Stimulated activated CD4-positive, alpha-beta T cell treated with anti-CD3 and anti-CD28 coated beads, Interleukin-15, amount 100 ng/mL, for 24 hours (primary cell): ENCODE measurements at places on chromosomes 11 and 22.
A peak's percentile ranks its signal among the peaks of the same experiment; 100 is the strongest.

DNA sequence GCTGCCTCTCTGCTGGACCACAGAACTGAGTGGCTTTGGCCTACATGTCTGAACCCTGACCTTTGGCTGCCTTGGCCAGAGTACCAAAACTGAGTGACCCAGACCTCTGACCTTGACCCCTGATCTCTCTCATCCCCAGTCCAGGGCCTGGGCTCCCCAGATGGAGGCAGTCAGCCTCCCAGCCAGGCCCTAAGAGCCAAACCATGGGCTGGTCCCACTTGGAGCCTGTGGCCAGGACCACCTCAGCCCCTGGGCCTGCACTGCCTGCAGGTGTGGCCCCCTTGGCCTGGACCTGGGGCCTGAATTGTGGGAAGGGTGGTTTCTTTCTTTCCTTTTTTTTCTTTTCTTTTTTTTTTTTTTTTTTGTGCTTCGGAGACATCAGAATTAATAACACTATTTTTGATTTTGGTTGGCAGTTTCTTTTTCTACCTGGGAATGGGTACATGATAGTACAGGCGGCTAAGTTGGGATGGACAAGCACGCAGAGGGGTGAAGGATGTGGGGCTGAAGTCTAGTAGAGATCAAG, 806 bp upstream of the SIPA1 start:
- DNase-seq, result no peak

GRCh38 chr11:58622344-58622743, at the start of gene CNTF:
Gene CNTF, plus strand, starts transcription at chr11:58622665. Its CDS starts 88 bp downstream, at chr11:58622753.
- DNase-seq, result no peak

GRCh38 chr11:106021181-106021966, 666 bp downstream of the MSANTD4 start:
- no peak for DNase-seq

GRCh38 chr11:31340903-31341572, 28.5 kb downstream of the DCDC1 start:
- DNase-seq, result peak; percentile 2

DNA sequence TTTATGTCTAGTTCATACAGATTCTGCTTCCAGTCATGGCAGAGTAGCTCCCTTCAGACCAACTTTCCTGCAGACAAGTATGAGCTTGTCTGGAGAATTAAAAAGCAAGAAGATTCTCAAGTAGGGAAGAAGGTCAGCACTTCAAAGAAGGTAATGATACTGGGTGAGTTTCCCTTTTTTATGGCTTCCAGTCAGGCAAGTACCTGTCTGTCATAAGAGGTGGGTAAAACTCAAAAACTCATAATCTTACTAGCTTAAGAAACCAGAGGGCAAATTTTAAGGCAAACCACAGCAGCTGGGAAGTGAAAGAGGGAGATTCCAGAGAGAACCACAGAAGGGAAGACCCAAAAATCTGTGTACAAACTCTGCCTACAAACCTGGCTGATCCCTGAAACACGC, 54.2 kb downstream of the DENND5A start:
- DNase-seq, result peak; percentile 13

DNA sequence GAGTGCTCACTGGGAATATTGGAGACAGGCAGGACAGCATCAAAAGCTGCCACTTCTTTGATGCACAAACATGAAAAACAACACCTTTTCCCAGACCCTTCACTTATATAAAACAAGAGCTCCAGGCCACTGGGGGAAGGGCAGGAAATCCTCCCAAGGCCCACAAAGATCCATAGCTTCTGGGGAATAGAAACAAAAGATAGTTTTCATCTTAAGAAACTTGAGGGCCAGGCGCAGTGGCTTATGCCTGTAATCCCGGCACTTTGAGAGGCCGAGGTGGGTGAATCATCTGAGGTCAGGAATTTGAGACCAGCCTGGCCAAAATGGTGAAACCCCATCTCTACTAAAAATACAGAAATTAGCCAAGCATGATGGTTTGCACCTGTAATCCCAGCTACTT, 15.3 kb downstream of the RTL6 start:
- DNase-seq, result no peak

GRCh38 chr11:118079491-118079890, 2.6 kb downstream of the TMPRSS4 start:
- no peak for DNase-seq

DNA sequence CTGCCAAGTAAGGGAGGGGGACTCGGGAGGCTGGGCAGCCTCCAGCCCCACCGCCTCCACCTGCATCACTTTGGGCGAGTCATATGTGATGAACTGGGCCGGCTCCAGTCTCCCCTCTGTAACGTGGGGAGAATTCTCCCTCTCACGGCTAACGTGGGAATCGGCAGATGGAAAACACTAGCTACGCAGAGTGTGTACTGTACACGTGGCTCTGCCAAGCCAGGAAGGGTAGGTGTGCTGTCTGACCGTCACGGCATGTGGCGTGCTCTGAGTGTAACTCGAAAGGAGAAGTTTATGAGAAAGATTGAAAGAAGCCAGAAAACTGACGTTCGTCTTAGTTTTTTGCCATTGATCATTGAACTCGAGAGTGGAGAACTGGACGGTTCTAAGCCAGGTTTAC, 13.7 kb downstream of the TRMU start:
- DNase-seq, result no peak

GRCh38 chr11:32006799-32007388, 84.0 kb upstream of the RCN1 start:
- DNase-seq, result peak; percentile 15

DNA sequence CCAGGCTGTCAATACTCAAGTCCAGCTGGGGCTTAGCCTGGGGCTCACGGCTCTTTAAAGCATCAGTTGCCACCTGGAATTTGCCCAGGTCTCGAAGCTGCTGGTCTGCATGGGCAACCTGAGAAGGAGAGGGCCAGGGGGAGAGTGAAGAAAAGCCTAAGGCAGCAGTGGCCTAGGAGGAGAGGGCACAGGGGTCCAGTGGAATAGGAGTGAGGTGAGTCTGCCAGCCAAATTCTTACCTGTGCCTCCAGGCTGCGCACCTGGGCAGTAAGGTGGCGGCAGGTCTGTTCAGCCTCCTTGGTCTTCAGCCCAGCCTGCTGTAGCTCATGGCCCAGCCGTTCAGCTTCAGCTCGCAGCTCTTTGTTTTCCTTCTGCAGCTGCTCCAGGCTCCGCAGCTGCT, 10.0 kb downstream of the IL18BP start:
- no peak for DNase-seq

DNA sequence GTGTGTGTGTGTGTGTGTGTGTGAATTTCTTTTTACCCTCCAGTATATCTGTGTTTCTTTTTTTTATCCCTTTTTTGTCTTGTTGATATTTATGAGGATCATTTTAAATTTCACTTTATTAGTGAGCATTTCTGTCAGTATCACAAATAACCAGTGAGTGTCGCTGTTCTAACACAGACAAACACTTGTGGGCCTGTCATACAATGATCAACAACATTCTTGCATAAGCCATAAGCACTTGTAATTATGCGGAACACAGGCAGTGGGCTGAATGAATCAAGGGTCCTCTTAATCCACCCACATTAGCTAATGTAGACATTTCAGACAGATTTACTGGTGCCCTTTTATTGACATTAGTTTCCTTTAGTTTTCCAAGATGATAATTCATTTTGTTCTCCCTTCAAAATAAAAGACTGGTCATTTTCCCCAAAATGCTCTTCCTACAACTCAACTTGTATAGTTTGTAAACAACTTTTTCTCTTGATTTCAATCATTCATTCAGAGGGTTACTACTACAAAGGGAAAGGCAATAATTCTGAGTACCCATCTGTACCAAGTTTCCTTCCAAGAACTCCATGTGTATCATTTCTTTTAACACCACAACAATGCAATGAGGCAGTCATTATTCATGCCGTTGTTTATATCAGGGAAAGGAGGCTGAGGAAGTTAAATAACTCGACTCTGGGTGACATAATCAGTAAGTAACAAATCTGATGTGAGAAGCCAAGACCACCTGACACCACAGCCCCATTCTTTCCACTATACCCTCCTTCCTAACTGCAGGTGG, 34.5 kb upstream of the ANO3 start:
- no peak for DNase-seq

GRCh38 chr22:22480940-22481339, 27.6 kb downstream of the ZNF280B start:
- no peak for DNase-seq

- peak; percentile 73 for DNase-seq
Measured at GRCh38 chr11:76626921-76627401, 43.6 kb downstream of the LRRC32 start.

DNA sequence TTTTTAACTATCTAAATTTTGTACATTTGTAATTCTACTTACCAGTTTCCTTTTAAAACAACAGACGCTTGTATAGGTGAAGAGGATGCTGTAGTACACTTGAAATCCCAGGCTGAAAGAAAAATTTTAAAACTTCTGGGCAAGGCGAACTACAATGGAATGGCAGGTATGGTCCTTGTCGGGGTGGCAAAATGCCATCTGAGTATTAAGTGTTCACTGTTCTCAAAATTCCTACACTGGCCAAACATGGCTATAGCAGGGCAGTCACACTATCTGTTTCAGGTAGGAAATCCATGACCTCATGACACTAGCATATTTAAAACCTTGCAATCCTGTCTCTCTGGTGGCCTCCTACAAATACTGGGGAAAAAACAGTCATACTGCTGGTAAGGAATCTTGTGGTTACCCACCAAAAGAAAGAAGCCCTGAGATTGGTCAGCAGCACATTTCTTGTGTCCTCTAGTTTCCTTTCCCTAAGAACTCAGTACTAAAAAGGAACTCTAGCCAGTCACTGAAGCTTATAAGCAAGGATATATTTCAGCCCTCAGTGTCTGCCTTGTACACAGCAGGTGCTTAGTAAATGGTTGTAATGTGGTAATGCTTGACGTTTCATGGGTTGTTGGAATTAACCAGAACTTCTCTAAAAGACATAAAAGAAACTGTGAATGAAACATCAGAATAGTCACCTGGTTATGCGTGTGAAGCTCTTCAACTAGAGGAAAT, 5.2 kb upstream of the ZC3H12C start:
- DNase-seq, result no peak

GRCh38 chr22:30733181-30733631, 38.5 kb downstream of the OSBP2 start:
- DNase-seq, result no peak

GRCh38 chr11:105468154-105468553, 141.7 kb upstream of the GRIA4 start:
- no peak for DNase-seq
